ENCODE measurements at places on chromosomes 7 and 10.

DNA sequence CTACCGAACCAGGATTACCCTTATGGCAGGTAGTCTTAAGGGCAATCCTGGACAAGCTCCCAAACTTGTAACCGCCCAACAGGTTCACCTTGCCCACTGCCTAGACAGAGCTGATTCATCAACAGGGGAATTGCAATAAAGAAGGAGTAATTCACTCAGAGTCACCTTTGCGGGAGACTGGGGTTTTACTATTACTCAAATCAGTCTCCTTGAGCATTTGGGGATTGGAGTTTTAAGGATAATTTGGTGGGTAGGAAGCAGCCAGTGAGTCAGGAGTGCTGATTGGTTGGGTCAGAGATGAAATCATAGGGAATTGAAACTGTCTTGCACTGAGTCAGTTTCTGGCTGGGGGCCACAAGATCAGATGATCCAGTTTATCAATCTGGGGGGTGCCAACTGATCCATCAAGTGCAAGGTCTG is 25.3 kb downstream of the HK1 start:
- DNase-seq, result peak; percentile 49

DNA sequence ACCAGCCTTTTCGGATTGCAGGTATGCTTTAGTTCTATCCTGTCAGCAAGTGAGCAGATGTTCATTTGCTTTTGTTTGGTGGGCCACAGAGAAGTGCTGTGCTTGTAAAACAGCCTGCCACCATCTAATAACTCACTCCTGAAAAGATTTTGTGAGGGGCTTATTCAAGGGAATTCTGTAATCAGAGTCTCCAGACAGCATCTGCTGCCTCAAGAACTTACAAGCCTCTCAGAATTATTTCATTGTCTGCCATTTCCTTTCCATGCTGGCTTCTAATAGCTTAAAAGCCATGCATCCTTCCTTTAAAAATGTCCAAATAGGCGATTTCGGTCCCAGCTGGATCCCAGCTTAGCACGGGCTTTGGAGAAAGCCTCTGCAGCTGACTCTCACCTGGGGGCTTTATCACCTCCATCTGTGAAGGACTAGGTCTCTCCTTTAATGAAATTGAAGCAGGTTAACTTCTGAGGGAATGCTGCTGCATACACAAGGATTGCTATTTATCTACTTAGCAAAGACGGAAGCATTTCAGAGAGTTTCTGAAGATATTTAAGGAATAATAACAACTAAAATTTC is 48.0 kb downstream of the MALRD1 start:
- DNase-seq, result no peak

- DNase-seq, result no peak
Observed at GRCh38 chr7:104150470-104150869, 57.3 kb downstream of the ORC5 start.

DNA sequence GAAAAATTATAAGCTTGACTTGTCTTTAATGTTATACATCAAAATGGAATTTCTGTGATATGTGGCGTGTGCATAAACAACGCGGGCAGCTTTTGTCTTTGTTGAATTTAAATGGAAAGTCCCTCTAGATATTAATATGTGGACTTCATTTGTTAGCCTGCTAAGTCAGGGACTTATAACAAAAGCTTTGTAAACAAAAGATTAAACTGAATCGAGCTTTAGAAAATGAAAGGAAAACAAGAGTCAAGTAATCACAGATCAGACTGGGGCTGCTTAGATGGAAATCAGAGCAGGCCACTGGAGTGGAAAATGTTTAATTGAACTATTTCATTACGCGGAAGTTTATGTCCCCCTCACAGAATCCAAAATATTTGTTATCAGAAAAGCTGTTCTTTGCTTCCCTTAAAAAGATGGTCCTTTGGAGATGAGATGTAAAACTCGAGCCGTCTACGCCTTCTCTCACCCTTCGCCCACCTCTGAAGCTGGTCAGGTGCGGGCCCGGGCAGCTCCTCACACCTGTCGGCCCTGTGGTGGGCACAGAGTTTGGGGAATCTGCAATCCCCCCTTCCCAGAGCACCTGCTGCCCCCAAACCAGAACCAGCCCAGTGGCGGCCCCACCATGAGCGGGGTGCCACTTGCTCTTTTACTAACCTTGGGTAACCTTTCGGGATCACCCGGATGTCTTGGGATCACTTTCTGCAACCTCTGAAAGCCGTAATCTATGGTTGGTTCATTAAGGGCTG is 116.2 kb downstream of the EBF3 start:
- no peak for DNase-seq

- no peak for DNase-seq
Observed at GRCh38 chr7:119943942-119944600, 328.9 kb upstream of the KCND2 start.

- DNase-seq, result no peak
Observed at GRCh38 chr7:111074748-111075146, 16.2 kb upstream of the LRRN3 start.

GRCh38 chr7:141339603-141340002 is 211.6 kb upstream of the AGK start:
- no peak for DNase-seq

DNA sequence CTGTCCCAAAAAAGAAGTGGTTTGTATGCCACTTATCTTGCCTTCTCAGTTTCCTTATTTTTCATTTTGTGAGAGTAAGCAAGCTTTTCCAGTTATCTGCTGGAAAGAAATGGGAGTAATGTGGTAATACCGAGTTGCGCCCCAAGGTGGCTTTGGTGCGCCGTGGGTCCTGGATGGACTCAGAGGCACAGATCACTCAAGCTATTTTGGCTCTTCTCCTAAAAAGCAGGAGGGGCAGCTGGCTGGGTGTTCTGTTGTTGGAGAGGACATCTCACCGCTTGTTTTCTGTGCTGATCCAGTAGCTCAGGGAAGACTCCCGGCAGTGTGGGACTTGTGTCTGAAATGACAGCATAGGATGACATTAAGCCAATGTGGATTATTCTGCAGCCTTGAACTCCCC is 16.4 kb downstream of the PRKRIP1 start:
- DNase-seq, result no peak

GRCh38 chr10:98420786-98421185 is 5.8 kb upstream of the PYROXD2 start:
- no peak for DNase-seq

DNA sequence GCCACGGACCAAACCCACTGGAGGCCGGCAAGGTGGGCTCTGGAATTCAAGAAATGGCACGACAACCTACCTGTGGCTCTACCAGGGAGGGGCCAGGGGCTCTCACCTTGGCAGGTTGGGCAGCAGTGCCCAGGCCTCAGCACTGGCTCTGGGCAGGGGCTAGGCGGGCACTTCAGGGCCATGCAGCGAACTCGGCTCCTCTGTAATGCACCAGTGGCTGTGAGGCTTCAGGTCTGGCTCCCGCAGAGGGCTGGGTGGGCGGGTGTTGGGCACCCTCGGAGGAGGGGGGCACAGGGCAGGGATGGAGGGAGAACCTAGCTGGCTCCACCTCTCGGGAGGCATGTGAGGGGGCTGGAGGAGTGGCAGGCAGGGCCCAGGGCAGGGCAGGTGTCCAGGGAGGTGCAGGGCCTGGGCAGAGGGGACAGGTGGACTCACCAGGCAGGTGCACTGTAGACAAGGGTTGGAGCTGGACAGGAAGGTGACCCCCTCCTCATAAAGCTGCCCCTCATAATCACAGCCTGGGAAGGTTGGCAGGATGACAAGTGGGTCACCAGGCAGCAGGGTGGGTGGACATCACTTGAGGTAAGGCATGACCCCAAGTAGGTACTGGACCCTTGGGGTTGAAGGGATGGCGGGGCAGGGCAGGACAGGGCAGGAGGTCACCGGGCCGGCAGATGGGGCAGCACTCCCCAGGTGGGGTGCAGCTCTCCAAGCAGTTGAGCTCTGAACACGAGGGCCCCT is 6.7 kb downstream of the KCP start:
- DNase-seq, result no peak

GRCh38 chr10:59700709-59701108 is 8.9 kb downstream of the SLC16A9 start:
- no peak for DNase-seq

- no peak for DNase-seq
Observed at GRCh38 chr10:27779462-27780015, 33.9 kb upstream of the MKX start.

DNA sequence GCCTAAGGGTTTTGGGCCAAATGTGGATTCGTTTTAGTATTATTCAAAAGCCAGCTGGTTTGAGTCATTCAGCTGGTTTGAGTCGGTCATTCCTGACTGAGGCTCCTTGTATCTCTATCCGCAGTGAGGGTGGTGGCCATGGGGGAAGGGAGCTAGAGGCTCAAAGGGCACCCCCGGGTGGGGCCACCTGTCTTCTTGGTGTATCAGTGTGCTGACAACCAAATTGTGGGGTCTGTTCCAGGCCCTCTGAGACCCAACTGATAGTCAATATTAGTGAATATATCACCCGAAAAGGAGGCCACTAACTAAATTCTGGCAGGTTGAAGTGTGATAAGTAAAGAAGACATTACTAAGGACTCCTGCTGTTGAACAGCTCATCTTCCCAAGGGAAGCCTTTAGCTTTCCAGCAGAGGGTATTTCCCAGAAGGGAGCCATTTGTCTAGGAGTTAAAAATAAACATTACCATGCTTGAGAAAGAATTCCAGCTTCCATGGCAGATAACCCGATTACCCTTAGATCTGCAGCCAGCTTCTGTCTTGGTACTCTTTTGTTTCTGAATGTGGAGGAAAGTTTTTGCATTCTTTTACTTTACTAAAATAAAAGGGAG is 29.9 kb upstream of the DDX50 start:
- peak; percentile 54 for DNase-seq

DNA sequence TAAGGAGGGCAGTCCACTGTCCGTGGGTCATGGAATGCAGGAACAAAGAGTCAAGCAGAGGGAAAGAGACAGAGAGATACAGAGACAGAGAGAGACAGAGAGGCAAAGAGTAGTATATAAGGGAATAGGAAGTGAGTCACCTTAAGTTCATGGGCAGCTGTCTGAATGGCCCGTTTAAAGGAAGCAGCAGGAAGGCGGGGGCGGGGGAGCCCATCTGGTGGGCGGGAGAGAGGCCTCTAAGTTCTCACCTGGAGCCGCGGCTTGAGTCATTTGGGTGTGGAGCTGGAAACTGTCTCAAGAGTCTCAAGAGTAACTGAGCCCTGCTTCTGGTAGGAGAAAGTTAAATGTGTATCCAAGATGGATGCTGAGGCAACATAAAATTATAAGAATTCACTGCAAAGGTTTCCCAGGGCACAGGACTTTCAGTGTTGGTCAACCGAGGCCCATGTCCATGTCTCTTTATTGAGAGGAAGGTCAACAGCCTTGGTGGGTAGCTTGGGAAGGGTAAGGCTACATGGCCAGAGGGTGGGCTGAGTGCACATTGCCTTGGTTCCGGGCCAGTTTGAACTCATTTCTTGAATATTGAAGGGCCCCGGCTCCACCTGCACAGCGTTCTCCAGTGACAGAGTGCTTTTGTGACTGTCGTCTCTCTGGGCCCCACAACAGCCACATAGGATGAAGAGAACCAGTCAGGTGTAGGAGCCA is 85.5 kb upstream of the CACUL1 start:
- peak; percentile 21 for DNase-seq

GRCh38 chr10:103727546-103727963 is 127.8 kb downstream of the SH3PXD2A start:
- no peak for DNase-seq

DNA sequence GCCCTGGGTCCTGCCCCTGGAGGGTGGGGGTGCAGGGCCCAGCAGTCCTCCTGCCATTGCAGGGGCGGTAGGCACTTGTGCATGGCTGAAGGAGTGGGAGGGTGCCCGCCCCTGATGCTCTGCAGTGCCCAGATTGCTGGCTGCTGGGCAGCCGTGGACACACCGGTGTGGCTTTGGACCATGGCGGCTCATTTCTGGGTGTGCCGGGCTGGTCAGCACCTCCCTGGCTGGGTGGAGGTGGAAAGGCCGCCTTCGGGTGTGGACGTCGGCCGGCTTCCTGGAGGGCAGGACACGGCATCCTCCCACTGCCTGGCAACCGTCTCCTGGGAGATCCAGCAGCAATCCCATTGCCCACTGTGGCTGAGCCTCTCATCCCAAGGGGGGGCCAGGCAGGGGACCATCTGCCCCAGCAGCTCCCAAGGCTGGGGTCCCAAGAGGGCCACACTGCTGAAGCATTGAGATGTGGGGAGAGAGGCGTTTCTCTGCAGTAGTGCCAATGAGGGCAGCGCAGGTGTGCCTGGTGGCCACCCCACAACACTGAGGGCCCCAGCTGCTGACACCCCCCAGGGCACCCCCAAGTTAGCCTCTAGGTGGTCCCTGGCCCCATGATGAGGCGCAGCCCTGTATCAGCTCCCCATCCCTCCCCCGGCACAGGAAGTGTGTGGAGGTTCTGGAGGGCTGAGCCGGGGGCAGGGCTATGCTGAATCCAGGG is 12.9 kb downstream of the TTYH3 start:
- DNase-seq, result no peak

DNA sequence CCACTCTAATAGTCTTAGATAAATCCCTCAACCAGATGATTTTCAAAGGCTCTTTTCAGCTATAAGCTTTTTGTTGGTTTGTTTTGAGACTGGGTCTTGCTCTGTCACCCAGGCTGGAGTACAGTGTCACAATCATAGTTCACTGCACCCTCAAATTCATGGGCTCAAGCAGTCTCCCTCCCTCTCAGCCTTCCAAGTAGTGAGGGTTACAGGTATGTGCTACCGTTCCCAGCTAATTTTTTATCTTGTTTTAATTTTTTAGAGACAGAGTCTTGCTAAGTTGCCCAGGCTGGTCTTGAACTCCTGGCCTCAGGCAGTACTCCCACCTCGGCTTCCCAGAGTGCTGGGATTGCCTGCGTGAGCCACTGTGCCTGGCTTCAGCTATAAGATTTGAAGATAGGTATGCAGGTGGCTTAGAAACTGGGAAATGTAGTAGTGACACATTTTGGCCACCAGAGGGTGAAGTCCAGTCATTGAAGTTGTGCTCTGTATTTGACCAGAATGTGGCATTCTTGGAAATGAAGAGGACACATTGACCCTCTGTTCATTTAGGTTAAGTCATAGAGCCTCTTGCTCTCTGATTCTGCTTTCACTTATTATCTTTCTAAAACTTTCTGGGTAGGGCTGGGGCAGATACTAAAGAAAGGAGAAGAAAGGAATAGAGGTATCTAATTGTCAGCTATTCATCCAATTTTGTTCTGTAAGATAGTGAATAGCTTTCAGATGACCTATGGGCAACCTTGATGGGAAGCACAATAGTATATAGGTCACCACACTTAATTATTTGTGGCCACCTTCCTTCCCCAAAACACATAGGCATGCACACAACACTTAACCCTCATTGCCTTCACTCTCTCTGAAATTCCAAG is 36.0 kb downstream of the R3HCC1L start:
- DNase-seq, result no peak

DNA sequence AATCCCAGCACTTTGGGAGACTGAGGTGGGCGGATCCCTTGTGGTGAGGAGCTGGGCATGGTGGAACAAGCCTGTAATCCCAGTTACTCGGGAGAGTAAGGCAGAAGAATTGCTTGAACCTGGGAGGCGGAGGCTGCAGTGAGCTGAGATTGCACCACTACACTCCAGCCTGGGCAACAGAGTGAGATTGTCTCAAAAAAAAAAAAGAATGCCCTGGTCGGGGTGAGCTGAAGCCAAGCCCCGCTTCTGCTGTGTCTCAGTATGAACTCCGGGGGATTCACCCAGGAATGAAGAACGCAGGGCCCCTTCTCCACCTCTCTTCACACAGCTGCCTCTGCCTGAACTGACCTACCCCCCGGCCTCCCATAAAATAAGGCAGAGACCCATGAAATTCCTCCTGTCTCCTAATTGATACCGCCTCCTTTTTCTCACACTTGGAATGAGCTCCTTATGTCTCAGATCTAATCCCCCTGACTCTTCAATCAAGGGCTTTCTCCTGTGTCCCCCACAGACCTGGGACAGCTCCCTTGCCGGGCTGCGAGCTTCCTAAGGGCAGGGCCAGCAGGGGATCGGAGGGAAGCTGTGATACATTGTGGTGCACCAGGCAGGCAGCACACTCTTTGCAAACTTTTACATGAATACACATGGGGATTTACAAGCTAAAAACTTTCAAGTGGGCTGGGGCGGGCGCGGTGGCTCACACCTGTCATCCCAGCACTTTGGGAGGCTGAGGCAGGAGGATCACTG is 911 bp upstream of the ZP3 start:
- no peak for DNase-seq

Data from NCI-H226 (cell line).